ENCODE measurements at places on chromosomes 13 and 19.

DNA sequence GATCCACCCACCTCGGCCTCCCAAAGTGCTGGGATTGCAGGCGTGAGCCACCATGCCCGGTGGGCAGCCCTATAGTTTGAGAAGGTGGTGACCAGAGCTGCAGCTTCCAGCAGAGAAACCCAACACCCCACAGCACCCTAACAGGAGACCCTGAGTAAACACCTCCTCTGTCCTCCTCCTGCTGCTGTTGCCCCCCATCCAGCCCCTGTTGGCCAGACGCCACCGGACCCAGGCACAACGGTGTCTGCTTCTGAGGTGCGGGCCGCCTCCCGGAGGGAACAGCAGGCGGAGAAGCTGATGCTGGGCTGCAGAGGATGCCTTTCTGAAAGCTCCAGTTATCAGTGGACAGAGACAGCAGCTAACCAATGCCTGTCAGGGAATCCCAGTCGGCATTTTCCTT, 175.5 kb downstream of the COL4A1 start:
- no peak overlapping the region for H3K4me3 ChIP-seq
- peaks cover 58% of the 10 kb centered on the region for H3K4me1 ChIP-seq
- no peaks in the 10 kb centered on the region for H3K27me3 ChIP-seq
- no peak overlapping the region for H3K27ac ChIP-seq

DNA sequence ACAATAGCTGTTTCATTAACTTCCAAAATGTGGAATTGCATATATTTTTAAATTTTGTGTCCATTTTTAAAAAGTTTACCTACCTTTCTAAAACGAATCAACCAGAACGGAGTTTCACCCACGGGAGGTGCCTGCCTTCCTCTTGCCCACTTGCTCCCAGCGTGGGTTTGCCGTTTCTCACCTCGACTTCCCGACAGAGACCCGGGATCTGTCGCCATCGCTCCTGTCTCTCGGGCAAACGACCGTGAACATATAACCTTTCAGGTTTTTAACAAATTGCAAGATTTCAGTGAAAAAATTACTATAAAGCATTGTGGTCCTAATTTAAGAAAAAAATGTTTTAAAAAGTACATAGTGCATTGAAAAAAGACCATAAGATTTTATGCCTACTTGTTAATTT, 4.2 kb downstream of the TMEM255B start:
- H3K27ac ChIP-seq = no peak overlapping the region
- no peak for DNase-seq
- no peaks in the 10 kb centered on the region for H3K36me3 ChIP-seq
- no peaks in the 10 kb centered on the region for H3K27me3 ChIP-seq

DNA sequence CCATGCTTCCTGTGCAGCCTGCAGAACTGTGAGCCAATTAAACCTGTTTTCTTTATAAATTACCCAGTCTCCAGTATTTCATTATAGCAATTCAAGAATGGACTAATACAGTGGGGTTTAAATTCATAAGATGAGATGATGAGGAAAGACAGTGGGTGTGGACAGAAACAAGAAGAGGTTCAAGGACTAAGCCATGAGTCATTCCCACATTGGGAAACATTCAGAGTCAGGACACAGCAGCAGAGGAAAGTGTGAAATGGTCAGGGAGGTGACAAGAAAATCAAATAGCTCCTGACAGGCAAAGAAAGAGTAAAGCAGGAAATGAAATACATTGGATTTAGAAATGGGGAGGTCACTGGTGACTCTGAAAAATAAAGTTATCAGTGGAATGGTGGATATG, 9.1 kb downstream of the ZNF841 start:
- no peak overlapping the region for H3K4me3 ChIP-seq
- no peak overlapping the region for H3K27ac ChIP-seq
- no peak for DNase-seq

DNA sequence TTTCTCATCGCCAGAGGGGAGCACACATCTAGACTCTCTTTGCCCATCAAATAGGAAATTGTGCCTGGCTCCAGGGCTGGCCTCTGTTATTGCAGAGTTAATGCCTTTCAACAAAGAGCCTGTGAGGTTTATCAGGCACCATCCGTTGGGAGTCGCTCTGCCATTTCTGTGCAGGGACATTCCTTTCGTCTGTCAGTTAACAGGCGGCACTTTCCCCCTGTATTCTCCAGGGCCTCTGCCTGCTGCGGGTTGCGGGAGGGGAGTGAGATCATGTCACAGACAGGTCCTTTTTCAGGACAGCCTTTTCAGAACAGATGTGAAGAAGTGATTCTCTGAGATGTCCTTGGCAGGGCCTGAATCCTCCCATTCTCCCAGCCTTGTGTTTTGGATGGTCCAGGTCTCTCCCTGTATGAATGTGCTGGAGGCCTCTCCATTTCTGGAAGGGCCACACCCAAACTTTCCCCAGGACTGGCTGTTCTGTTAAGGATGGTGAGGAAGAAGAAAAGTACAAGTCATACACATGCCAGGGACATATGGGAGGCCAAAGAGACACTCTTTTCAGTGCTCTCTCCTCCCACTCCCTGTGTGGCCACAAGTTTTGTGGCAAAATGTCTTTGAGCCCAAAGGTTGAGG, 14.9 kb downstream of the SERP2 start:
- no peak overlapping the region for H3K4me3 ChIP-seq
- no peaks in the 10 kb centered on the region for H3K27me3 ChIP-seq
- no peaks in the 10 kb centered on the region for H3K4me1 ChIP-seq
- H3K27ac ChIP-seq = peak overlapping the region; percentile 23
- no peaks in the 10 kb centered on the region for H3K36me3 ChIP-seq

- no peaks in the 10 kb centered on the region for H3K36me3 ChIP-seq
- no peak within 1 kb of the TSS for H3K27ac ChIP-seq
- no peak within 1 kb of the TSS for H3K4me3 ChIP-seq
- H3K4me1 ChIP-seq = peaks cover 4% of the 10 kb centered on the region
These were observed at the start of gene ATCAY for GRCh38 chr19:3880471-3881271. Gene ATCAY (plus strand): TSS chr19:3880685. CDS start chr19:3885768, 5,083 bp downstream.

DNA sequence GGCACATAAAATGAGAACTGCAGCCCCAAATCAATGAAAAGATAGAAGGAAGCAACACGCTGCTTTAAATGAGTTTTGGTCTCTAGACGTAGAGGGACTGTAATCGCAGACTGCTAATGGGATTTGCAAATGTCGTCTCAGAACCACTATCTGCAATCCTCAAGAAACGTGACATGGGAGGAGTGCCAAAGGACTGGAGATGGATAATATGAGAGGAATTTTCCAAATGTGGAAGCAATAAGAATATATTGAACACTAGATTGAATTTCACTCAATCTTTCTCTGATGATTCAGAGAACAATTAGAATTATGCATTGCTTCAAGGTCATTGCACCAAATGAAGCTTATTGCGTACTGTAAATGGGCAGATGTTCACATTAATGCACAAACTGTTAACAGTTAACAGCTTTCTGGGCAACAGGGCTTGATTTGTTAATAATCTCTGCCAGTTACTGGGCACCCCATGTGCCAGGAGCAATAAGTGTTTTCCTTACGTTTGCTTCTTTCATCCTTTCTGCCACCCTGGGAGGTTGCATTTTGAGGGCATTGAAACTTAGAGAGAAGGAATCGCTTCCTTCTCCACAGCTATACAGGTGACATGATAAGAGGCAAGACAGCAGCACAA, 62.8 kb upstream of the WASF3 start:
- no peaks in the 10 kb centered on the region for H3K27me3 ChIP-seq
- no peak overlapping the region for H3K27ac ChIP-seq
- no peak overlapping the region for H3K4me3 ChIP-seq
- H3K4me1 ChIP-seq = no peaks in the 10 kb centered on the region
- no peaks in the 10 kb centered on the region for H3K36me3 ChIP-seq

DNA sequence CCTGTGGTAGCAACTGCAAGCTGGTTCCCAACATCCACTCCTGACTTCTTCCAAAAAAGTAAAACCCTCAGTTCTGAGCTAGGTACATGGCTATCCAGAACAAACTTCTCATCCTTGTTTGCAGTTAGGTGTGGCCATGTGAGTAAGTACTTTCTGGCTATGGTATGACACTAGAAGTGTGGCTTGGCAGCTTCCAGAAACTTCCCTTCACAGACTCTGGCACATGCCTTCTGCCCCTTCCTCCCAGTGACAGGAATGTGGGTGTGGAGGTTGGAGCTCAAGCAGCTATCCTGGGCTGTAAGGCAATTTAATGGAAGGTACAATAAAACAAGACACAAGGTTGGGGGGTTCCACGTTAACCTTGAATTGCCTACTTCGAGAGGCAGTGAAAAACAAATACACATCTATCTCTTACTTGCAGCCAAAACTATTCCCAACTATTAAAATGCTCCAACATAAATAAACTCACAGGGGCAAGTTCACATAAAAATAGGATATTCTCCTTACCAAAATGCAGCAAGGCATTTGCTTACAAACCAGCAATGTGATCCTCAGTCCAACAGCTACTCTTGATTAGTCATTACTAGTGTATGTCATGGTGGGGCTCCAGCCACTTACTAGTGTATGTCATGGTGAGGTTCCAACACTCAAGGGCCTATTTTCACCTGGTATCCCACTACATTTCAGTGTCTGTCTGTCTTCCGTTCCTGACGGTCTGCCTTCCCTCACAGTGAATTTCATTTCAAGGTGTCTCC, 3.1 kb downstream of the SMG9 start:
- H3K4me3 ChIP-seq = no peak overlapping the region
- no peak for DNase-seq
- peaks cover 22% of the 10 kb centered on the region for H3K4me1 ChIP-seq
- no peaks in the 10 kb centered on the region for H3K27me3 ChIP-seq

- no peaks in the 10 kb centered on the region for H3K36me3 ChIP-seq
- H3K4me1 ChIP-seq = peaks cover 4% of the 10 kb centered on the region
- no peaks in the 10 kb centered on the region for H3K27me3 ChIP-seq
- H3K27ac ChIP-seq = no peak overlapping the region
These were observed 1094.3 kb downstream of the EFNB2 start for GRCh38 chr13:105441051-105441750.

DNA sequence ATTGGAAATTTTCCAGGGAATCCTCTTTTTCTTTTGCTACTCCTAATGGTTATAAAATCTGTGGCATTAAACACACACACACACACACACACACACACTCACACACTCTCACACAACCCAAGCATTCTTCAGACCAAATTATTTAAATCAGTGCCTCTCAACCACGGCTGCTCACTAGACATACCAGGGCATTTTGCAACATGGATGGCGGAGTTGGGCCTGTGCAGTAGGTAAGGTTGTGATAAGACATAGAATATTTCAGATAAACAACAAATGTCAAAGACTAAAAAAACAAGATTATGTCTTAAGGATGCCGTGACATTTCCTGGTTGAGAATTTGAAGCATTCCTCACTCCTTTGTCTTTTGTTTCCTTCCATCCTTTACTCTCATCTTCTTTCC, 443.1 kb downstream of the MYO16 start:
- H3K27ac ChIP-seq = no peak overlapping the region
- no peak overlapping the region for H3K4me3 ChIP-seq
- H3K36me3 ChIP-seq = no peaks in the 10 kb centered on the region
- no peak for DNase-seq
- no peaks in the 10 kb centered on the region for H3K27me3 ChIP-seq

DNA sequence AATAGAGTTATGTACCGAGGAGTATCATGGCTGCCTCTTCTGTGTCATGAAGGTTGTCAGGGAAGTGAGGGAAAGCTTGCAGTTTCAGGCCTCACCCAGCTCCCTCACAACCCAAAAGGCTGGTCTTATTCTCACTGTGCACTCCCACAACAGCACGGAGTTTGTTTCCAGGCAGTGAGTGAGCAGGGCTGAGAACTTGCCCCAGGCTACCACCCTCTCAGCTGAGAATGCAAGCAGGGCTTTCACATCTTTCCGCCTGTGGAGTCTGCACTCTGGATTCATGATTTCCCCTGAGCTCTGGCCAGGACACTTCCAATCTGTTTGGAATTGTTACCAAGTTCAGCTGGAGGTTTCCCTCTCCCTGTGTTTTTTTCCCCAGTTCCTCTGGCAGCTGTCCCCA, 2284.7 kb upstream of the PCDH20 start:
- no peaks in the 10 kb centered on the region for H3K27me3 ChIP-seq
- H3K4me3 ChIP-seq = no peak overlapping the region
- no peaks in the 10 kb centered on the region for H3K36me3 ChIP-seq
- DNase-seq = no peak
- H3K27ac ChIP-seq = no peak overlapping the region
- H3K4me1 ChIP-seq = no peaks in the 10 kb centered on the region

- no peak overlapping the region for H3K27ac ChIP-seq
- no peaks in the 10 kb centered on the region for H3K27me3 ChIP-seq
- DNase-seq = no peak
- no peak overlapping the region for H3K4me3 ChIP-seq
- peaks cover 22% of the 10 kb centered on the region for H3K4me1 ChIP-seq
These were observed 207.3 kb downstream of the DLEU7 start for GRCh38 chr13:50636007-50636704.

- peaks cover 4% of the 10 kb centered on the region for H3K36me3 ChIP-seq
- H3K27me3 ChIP-seq = no peaks in the 10 kb centered on the region
- no peak for DNase-seq
- no peak overlapping the region for H3K27ac ChIP-seq
- no peaks in the 10 kb centered on the region for H3K4me1 ChIP-seq
These were observed 40.1 kb downstream of the METTL21C start for GRCh38 chr13:102654756-102655155.

DNA sequence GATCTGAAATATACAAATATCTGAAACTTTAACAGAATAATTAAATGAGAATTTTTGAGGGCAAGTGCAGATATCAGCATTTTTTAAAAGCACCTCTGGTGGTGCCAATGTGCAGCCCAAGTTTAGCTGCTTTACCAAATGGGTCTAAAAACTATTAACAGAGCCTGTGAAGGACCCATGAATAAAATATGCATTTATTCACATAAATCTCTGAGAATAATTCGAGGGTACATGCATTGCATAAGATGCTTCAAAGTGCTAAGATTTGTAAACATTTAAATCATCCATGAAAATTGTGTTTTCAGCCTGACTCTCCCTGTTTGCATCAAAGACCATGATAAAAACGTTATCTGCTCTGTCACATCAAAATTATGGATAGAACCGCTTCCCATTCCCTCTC, 47.1 kb upstream of the TNFSF11 start:
- H3K36me3 ChIP-seq = no peaks in the 10 kb centered on the region
- DNase-seq = no peak
- H3K4me3 ChIP-seq = no peak overlapping the region
- no peak overlapping the region for H3K27ac ChIP-seq
- no peaks in the 10 kb centered on the region for H3K27me3 ChIP-seq

DNA sequence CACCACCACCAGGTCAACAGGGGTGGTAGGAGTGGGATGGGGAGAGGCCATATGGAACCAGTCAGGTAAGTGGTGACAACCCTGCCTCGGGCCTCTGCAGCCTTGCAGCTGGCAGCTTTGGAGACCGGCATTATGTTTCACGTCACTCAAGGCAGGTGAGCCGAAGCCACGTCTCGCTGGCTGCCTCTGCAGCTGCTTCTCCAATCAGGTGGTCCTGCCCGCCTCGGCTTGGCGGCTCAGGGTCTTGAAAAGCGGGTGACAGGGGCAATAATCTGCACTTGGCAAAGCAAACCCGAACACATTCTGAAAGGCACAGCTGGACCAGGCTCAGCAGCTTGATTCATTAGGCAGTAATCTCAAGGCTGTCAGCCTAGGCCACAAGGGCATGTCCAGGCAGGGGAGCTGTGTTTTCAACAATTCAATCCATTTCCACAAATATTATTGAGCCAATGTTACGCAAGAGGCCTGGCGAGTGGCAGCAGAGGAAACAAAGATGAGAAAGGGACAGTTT, 77.4 kb upstream of the PCDH8 start:
- H3K4me3 ChIP-seq = no peak overlapping the region
- H3K27ac ChIP-seq = no peak overlapping the region
- H3K4me1 ChIP-seq = peaks cover 15% of the 10 kb centered on the region
- no peaks in the 10 kb centered on the region for H3K36me3 ChIP-seq

- peaks cover 11% of the 10 kb centered on the region for H3K4me1 ChIP-seq
- H3K27me3 ChIP-seq = no peaks in the 10 kb centered on the region
- no peak overlapping the region for H3K4me3 ChIP-seq
- H3K27ac ChIP-seq = no peak overlapping the region
These were observed 6.9 kb upstream of the CBY2 start for GRCh38 chr13:45695198-45695730.

Data from heart right ventricle (tissue), 16 donors.